ENCODE measurements at places on chromosomes 1 and 21.

DNA sequence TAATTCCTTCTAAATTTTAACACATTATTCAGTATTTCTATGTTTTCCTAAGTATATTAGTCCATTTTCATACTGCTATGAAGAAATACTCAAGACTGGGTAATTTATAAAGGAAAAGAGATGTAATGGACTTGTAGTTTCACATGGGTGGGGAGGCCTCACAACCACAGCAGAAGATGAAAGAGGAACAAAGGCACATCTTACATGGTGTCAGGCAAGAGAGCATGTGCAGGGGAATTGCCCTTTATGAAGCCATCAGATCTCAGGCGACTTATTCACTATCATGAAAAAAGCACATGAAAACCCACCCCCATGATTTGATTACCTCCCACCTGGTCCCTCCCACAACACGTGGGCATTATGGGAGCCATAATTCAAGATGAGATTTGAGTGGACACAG, 15.6 kb downstream of the GBP5 start:
- DNase-seq = no peak

- DNase-seq = no peak
These were observed 57.0 kb downstream of the CHD5 start for GRCh38 chr1:6123083-6123482.

- no peak for DNase-seq
These were observed 4.1 kb upstream of the CCDC24 start for GRCh38 chr1:43987159-43987902.

GRCh38 chr1:156700736-156701531, 4.4 kb downstream of the CRABP2 start:
- DNase-seq = no peak

GRCh38 chr1:160539990-160540858, 17.2 kb upstream of the SLAMF6 start:
- DNase-seq = no peak

DNA sequence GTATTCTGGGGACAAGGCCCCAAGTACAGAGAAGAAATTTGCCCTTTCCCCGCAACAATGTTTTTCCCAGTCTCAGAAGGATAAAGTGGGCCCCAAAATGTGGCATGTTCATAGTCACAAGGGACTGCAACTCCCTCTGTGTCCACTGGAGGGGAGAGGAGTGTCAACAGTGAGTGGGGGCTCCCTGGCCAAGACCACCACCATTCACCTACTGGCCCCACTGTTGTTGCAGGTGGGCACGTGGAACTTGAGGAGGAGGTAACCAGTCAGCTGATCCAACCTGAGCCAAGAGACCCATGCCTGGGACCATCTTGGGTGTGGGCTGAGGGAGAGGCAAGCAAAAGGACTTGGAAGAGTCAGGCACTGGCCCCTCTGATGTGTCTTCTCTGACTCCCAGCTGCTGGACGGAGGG, 777 bp downstream of the NUDT17 start:
- no peak for DNase-seq

- no peak for DNase-seq
These were observed 25.6 kb downstream of the CD244 start for GRCh38 chr1:160836981-160837557.

DNA sequence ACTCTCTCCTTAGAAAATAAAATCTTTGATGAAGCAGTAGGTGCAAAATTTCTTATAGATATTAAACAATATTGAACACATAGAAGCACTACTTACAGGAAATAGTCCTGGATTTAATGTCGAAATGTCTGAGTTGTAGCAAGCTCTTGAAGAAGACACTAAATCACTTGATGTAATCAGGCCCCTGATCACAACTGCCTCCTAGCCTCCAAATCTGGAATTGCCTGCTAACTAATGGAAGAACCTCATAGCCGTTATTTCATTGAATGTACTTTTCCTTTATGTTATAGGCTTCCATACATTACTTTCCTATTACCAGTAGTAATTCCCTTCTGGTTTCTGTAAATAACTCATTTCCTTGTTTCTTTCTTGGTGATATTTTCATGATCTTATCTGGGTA, 675.7 kb upstream of the CHRM3 start:
- no peak for DNase-seq

- DNase-seq = peak; percentile 89
These were observed 378 bp upstream of the SMIM1 start for GRCh38 chr1:3772027-3772714.

DNA sequence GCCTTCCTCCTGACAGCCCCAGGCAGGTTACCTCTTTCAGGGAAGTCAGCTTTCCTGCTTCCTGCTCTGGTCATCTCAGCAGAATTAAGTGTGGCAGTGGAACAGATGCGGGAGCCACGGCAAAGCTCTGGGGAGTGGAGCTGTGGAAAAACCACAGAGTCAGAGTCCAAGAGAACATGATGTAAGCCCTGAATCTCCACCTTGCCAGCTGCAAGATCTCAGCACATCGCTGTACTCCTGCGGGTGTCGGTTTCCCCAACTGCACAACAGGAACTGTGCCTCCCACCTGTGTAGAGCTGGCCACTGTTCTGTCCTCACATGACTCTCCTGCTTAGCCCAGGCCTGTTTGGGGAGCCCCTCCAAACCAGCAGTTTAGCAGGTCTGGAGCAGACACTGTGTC, 123.7 kb downstream of the MATN1 start:
- no peak for DNase-seq

- DNase-seq = no peak
These were observed 53.6 kb upstream of the RUNX1 start for GRCh38 chr21:35102488-35103371.

GRCh38 chr1:35641233-35641866, at the start of gene PSMB2:
Gene PSMB2 (minus strand): TSS chr1:35641526. CDS start chr1:35641432, 94 bp downstream.
- DNase-seq = peak; percentile 97

- no peak for DNase-seq
These were observed 55.6 kb downstream of the DDR2 start for GRCh38 chr1:162687870-162688269.

GRCh38 chr1:190328361-190328760, 149.3 kb downstream of the BRINP3 start:
- no peak for DNase-seq

GRCh38 chr1:227888404-227889046, 59.2 kb downstream of the WNT9A start:
- no peak for DNase-seq

- no peak for DNase-seq
These were observed 35.8 kb upstream of the HIVEP3 start for GRCh38 chr1:41954533-41954944.

DNA sequence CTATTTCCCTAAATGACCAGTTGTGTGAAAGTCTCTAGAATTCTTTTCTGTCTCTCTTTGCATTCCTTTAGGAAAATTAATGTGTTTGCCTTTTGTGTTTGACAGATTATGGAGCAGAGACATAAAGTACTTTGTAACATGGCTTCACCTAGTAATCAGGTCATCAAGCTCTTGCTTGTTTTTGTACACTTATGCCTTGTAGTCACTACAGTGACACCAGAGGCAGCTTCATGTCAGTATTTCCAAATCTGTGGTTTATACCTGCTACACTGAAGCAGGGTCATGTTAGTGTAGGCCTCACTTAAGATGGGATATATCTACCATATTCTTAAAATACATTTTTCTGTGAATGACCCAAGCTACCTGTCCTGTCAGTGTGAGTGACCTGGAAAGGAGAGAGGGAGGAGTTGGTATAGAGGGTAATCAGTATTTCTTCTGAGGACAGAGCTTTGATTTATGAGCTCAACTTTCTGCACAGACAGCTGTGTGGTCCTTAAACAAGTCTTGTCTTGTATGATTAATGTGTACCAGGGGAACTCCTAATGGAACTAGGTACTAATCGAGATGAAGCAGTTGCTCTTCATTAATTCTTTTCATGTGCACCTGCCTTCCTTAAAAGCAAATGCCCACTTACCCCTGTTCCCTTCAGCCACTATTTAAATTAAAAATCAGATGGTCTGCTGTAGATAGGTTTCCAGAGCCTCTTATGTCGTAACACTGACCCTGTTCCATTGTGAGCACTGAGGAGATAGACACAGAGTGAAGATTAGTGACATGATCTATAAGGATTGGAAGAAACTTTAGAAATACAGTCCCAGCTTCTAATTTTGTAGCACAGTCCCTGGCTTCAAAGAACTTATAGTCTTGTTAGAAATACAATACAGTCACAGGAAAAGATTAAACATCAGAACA, 45.7 kb downstream of the MACO1 start:
- DNase-seq = no peak

DNA sequence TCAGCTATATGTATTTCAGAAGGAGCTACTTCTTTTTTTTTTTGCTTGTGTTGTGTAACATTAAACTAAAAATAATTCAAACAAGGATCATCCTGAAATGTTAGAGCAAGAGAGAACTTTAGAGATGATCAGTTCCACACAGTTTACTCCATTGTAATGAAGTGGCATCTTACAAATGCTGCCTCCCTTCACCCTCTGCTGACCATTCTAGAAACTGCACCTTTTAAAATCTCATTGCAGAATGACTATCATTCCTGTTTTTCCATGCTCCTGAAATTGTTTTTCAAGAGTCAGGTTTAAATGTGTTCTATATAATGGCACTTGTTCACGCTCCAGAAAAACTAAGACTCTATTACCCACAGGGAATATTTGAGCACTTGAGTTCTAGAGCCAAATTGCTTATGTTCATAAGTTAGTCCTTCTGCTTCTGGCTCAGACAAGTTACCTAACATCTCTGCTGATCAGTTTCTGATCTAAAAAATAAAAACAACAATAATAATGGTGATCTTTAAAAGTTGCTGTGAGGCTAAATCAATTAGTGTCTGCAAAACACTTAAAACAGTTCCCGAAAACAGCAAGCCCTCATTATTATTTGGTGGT, 21.5 kb upstream of the SLC44A5 start:
- no peak for DNase-seq

GRCh38 chr1:96772972-96773371, 51.4 kb downstream of the PTBP2 start:
- DNase-seq = no peak

DNA sequence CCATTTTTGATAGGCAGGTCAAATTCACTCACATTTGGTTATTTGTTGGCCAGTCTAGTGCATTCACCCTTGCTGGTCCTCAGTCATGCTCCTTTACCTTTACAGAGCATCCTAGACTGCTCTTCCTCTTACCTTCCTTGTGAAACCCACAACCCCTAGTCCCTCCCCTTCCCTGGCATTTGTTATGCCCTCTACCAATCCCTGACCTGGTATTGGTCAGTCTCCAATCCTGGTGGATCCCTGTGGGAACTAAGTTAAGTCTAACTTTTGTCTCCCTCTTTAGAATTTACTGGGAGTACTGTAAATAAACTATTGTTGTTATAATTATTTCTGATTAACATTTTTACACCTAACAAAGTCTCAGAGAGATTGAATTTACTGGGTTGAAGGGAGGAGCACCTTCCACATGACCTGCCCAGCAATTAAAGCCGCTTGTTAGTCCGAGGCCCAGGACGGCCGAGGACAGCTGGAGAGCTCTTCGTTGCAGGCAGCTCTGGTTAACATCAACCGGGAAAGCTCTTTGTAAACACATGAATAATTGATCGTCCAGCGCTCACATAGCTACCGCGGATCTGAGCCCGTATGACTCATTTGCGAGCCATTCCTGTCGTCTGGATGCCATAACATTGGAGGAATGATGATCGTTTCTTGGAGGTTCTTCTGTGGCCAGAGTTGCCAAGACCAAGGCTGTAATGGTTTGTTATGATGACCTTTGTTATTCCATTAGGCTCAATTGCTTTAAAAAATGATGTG, 31.9 kb downstream of the MTARC1 start:
- no peak for DNase-seq

GRCh38 chr1:185074307-185074706, 28.9 kb downstream of the RNF2 start:
- no peak for DNase-seq

- DNase-seq = no peak
These were observed 149.9 kb downstream of the KIF26B start for GRCh38 chr1:245304698-245305097.

- DNase-seq = no peak
These were observed 32.0 kb upstream of the TTC22 start for GRCh38 chr1:54833121-54833520.

GRCh38 chr1:10253755-10254154, 43.4 kb downstream of the KIF1B start:
- no peak for DNase-seq

- DNase-seq = no peak
These were observed 89.5 kb downstream of the KCNJ15 start for GRCh38 chr21:38346286-38346685.

- no peak for DNase-seq
These were observed 1.9 kb downstream of the PLEKHA6 start for GRCh38 chr1:204357551-204358490.

DNA sequence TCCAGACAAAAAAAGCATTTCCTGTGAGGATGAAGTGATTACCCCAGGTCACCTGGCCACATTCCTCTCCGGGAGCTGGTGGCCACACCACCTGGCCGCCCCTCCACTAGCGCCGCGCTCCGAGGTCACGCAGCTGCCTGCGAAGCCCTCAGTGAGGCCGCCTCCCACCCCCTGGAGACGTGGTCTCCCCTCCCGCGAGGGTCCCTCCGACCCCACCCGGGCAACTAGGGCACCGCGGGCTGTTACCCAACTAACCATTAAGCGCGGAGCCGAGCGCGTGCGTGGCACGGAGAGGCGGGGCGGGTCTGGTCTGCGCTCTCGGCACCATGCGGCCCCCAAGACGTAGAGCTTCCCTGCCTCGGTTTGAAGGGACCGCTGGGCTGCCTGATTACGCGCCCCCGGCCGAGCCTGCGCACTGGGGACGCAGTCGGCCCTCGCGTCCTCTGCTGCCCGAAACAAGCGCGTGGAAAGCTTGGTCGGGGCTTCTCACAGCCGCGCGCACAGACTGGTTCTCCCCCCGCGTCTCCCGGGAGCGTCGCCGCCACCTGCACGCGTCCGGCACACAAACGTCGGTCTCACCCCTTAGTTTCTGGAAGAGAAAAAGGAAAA, 106.5 kb downstream of the SLC16A1 start:
- DNase-seq = no peak

- DNase-seq = no peak
These were observed 206.8 kb upstream of the TMEM51 start for GRCh38 chr1:14946684-14947238.

GRCh38 chr21:23008601-23009202, 2010.5 kb downstream of the NCAM2 start:
- DNase-seq = no peak

DNA sequence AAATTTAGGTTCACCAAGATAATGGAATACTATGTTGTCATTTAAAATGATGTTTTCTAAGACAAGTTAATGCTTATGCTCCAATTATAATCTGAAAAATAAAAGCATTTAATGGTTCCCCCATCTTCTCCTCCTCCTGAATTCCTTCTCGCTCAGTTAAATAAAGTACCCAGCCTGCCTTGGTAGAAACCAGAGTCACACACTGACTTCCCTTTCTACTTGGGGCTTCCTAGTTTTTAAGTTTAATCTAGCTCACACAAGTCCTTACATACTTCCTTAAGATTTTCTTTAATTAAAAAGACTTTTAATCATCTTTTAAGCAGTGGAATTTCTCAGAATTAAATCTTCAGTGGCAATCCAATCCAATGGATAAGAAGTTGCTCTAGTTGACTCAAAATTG, 32.9 kb downstream of the CD58 start:
- DNase-seq = no peak

DNA sequence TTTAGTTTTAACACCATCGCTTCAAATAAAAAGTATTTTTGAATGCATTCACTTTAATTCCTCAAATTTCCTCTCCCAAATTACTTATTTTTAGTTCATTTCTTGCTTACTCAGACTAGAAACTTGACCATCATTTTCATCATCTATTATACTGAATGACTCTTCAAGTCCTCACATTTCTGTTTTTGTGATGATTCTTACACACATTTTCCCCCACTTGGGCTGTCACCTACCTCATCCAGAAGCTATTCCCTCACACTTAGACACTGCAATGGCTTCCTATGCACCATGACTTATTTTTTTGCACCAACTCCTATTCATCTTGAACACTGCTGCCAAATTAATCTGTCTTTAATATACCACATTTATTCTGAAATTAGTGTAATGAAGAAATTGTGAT, 239.6 kb upstream of the DUSP10 start:
- DNase-seq = no peak

Data from activated CD4-positive, CD25-positive, alpha-beta regulatory T cell treated with anti-CD3 and anti-CD28 coated beads, Interleukin-2, amount 50 U/mL, for 72 hours (primary cell).